ENCODE measurements at places on chromosomes 7 and 10. TPM values are rescaled to one million over a fixed set of nuclear protein-coding genes. Genes with fewer than 3 reads are reported as not detected.
A peak's percentile ranks its signal among the peaks of the same experiment; 100 is the strongest.

- DNase-seq = peak; percentile 10
Measured at GRCh38 chr10:46550795-46551700, 5.4 kb downstream of the GPRIN2 start.

DNA sequence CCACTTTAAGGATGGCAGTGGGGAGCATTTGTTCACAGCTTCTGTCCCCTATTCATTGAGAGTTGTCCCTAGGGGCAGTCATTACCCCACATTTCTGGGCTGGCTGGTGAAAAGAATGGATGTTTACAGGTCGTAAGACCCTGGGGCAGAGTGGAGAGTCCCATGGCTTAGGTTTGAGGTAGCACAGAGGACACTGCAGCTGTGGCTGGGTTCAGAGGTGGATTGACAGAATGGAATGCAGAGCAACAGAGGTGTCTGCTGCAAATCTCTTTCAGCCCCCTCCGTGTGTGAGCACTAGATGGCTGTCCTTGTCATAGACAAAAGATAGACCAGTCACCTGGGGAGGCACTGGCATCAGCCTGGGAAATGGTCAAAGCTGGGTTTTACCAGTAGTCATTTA, 141.9 kb downstream of the CACNB2 start:
- no peak for DNase-seq

DNA sequence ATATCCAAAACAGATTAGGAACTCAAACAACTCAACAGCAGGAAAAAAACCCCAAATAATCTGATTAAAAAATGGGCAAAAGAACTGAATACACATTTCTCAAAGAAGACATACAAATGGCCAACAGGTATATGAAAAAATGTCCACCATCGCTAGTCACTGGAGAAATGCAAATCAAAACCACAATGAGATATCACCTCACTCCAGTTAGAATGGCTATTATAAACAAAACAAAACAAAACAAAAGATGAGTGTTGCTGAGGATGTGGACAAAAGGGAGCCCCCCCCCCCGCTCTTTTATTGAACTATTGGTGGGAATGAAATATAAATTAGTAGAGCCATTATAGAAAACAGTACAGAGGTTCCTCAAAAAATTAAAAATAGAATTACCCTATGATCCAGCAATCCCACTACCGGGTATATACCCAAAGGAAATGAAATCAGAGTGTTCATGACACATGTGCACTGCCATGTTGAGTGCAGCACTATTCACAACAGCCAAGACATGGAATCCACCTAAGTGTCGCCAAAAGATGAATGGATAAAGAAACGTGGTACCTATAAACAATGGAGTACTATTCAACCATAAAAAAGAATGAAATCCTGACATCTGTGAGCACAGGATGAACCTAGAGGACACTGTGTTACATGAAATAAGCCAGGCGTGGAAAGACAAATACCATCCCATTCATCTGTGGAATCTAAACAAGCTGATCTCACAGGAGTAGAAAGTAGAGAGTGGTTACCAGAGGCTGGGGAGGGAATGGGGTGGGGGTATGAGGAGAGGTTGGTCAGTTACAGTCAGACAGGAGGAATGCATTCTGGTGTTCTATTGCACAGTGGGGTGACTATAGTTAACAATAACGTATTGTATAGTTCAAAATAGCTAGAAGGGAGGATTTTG, 78.1 kb upstream of the RHEB start:
- no peak for DNase-seq

The CNNM1 gene
- total RNA-seq = 1.5 TPM

DNA sequence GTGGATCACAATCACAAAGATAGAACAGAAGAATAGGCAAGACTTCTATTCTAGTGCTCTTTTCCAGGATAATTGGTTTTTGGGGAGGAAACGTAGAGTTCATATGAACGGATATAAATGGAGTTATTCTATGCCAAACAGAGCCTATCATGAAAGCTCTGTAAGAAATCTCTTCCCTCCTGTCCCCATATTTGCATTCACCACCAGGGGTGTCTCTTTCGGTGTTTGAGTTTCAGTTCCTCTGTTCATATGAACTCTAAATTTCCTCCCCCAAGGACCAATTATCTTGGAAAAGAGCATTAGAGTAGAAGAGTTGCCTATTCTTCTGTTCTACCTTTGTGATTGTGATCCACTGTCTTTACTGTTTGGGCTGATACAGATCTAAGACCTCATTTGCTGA, 48.3 kb upstream of the CDC14C start:
- DNase-seq = no peak

The HIPK2 gene
- 17.4 TPM for total RNA-seq

The LAMB4 gene
- not detected for total RNA-seq

The CPED1 gene
- total RNA-seq = 67.4 TPM

The ACBD7 gene
- total RNA-seq = 12.2 TPM

DNA sequence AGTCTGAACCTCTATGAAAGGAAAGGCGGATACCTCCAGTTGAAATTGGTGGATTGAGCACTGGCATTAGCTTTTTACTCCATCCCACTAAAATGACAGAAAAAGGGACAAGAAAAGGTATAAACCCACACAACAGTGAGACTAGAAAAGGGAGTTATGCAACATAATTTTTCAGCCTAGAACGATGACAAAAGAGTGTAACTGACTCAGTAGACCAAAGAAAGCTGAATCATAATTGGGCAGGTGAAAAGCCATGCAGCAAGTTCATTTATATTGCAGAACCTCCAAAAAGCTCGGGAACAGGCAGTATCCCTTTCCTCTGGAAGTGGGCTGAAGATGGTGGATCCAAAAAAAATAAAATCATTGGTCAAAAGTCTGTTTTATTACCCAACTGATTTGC, 30.5 kb upstream of the ZCCHC24 start:
- DNase-seq = no peak

- DNase-seq = no peak
Measured at GRCh38 chr10:112913661-112914287, 36.3 kb upstream of the TCF7L2 start.

DNA sequence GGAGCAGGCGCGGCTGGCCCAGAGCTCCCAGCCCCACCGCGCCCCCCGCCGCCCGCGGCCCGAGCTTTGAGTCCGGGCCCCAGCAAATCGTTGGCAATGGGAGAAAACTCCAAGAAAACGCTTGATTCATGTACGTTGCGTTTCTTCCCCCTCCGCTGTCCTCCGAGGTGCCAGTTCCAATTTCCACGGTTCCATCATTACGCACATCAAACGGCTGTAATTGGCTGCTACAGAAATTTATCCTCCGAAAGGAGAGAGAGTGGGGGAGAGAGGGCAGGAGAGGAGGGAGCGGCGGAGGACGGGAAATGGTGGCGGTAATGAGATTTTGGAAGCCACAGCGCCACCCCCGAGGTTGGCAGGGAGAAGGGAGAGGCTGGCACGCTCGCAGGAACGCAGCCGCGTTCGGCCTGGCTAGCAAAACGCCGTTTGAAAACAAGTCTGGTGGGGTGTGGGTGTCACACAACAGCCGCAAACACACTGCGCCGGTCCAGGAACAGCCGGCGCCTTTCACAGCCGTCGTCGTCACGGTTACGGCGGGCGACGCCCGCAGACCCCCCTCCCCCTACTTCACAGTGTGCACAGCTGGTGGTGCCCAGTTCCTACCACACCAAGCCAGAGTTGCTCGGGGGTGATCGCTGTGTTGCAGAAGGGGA, 57.5 kb downstream of the UNCX start:
- DNase-seq = no peak

- peak; percentile 74 for DNase-seq
Measured at GRCh38 chr10:79159141-79159651, 90.4 kb downstream of the ZMIZ1 start.

- DNase-seq = no peak
Measured at GRCh38 chr7:138500892-138501291, 40.8 kb downstream of the TRIM24 start.

The ADAM22 gene
- total RNA-seq = 6.9 TPM

DNA sequence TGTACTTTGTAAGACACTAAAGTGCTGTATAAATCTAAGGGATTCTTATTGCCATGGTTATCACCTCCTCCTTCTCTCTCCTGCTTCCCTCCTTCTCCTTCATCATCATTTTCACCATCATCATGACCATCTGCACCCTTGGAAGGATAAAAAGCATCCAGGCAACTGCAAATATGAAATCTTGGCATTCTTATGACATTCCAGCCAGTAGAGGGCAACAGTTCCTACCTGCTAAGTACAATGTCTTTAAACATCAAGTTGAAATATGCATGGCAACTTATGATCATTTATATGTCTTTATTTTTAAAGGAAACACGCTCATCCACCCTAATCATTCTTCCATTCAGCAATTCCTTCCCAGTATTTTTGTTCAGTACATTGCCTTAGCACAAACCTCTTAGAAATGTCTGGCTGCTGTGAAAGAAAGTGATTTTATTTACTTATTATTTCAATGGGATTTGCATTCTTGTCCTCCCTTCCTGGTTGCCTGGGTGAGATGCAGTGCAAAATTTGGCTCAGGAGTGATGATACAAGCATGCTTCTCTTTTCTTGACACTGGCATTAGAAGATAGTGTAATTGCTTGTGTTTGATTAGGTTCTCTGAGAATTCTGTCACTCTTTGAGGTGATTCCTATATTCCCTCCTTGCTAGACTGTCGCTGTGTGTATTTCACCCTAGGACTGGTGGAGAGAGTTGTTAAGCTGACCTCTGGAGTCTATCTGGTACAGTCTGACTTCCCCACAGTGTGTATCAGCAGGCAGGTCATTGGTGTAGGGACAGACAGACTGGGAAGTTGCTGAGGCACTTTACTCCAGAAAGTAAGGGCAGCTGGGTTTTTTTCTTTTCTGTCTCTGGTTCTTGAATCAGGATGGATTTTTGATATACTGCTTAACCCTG, 188.5 kb upstream of the BMPER start:
- no peak for DNase-seq

The ELAPOR2 gene
- 6.7 TPM for total RNA-seq

- no peak for DNase-seq
Measured at GRCh38 chr10:86753638-86754434, 2.6 kb upstream of the BMPR1A start.

The DHTKD1 gene
- total RNA-seq = 28.2 TPM

- no peak for DNase-seq
Measured at GRCh38 chr7:55174856-55175255, 156.0 kb downstream of the EGFR start.

DNA sequence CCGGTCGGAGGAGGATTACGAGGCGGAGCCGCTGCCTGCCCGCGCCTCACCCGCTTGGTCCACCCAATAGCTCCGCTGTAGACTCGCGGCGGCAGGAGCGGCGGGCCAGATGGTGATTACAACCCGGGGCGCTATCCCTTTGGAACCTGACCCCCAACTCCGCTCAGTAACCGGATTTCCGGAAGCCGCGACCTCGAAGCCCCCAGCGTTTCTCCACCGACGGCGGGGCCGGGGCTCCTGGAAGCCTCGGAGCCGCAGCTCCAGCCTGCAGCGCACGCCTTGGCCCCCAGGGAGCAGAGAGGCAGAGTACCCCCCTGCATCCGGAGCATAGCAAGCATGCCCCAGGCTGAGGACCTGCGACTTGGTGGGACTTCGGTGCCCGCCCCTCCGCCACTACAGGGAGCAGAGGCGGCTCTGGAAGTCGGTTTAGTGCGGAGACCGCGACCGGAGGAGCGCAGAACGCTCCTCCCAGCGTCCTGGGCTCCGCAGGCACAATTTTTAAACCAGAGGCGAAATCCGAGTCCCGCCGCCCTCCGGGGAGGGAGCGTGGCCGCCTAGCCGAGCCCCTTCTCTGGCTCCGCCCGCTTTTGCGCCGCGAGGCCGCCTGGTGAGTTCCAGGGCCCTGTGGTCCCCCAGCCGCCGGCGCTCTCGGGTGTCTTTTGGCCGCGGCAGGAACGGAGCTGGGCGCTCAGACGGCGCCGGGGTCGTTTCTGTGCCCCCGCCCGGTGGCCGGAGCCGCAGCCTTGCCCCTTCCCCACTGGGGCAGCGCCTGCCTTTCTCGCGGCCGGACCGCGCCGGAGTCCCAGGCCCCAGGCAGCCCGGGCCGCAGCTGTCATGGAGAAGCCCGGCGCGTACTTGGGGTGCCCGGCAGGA, 28.2 kb upstream of the BMS1 start:
- DNase-seq = peak; percentile 41

DNA sequence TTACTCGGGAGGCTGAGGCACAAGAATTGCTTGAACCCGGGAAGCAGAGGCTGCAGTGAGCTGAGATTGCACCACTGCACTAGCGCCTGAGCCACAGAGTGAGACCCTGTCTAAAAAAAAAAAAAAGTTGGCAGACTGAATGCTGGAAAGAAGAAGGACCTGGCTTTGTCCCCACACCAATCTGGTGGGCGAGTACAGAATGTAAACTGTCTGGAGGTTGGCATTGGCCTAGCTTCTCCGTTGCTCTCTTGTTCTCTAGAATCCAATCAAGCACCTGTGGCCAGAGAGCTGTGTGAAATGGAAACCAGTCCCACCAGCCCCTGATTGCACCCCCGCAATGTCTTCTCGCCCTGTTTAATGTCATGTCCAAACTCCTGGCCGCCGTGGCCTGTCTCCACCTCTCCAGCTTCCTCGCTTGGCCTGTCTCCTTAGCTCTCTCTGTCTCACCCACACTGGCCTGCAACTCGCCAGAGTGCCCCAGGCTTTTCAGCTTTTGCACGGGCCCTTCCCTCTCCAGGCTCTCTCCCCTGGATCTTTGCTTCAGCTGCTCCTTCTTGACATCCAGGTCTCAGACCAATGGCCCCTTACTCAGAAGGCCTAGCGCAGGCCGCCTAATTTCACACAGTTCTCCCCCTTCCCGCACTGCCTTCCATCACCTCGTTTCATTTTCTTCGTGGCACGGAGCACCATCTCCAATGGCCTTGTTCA, 670 bp upstream of the AGK start:
- DNase-seq = peak; percentile 14

The DTX2 gene
- total RNA-seq = 6.9 TPM

DNA sequence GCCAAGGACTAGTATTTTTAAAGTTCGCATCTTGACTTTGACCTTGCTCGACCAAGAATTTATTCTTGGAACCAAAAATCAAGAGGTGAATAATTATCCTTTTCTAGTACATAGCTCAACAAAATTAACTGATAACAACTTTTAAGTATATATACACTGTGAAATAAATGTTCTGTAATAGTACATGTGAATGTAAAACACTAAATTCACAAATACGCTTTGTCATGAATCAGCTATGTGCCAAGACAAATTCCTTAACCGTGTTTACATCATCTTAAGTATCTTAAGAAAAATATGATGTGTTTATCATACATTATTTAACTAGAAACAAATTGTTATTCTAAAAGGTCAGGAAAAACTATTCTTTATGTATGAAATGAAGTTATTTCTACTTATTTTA, 83.3 kb downstream of the CUL2 start:
- DNase-seq = no peak

The SSMEM1 gene
- not detected for total RNA-seq

- no peak for DNase-seq
Measured at GRCh38 chr7:63521-64021, 128.8 kb upstream of the FAM20C start.

DNA sequence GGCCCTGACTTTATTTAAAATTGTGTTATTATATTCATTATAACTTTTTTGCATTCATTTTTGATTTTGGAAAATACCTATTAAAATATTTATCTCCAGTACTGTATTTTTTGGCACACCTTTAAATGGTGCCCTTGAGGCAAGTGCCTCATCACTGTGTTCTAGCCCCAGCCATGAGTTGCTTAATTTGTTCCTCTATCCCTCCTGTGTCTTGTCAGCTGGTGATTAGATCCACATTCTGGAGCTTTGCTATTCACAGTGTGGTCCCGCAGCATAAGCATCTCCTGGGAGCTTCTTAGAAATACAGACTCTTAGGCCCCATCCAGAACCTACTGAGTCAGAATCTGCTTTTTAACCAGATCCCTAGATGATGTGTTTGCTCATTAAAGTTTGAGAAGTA, 19.8 kb downstream of the AGK start:
- DNase-seq = no peak

The PLPP4 gene
- not detected for total RNA-seq

GRCh38 chr10:88115407-88115806, 252.0 kb downstream of the PTEN start:
- no peak for DNase-seq

The ZNF37A gene
- total RNA-seq = 35.9 TPM

The ITIH2 gene
- not detected for total RNA-seq

GRCh38 chr10:22466763-22467334, 121.6 kb downstream of the SPAG6 start:
- DNase-seq = no peak
